ENCODE measurements at places on chromosomes 2 and 18.

GRCh38 chr18:3584897-3585460 lies 135.0 kb downstream of the TGIF1 start:
- DNase-seq = no peak

GRCh38 chr18:75090336-75090735 lies 118.6 kb downstream of the PTGR3 start:
- no peak for DNase-seq

GRCh38 chr2:40138314-40138713 lies 313.6 kb downstream of the SLC8A1 start:
- no peak for DNase-seq

DNA sequence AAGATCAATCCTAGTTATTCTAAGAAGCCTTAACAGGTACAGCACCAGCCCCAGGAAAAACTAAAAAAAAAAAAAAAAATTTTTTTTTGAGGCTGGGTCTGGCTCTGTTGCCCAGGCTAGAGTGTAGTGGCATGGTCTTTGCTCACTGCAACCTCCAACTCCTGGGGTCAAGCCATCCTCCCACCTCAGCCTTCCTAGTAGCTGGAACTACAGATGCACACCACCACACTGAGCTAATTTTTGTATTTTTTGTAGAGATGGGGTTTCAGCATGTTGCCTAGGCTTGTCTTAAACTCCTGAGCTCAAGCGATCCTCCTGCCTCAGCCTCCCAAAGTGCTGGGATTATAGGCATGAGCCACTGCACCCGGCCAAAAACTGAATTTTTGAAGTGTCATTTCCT lies 10.3 kb upstream of the ALPK2 start:
- DNase-seq = no peak

GRCh38 chr2:226578879-226579278 lies 220.7 kb downstream of the IRS1 start:
- no peak for DNase-seq

GRCh38 chr2:134305109-134305491 lies 51.2 kb downstream of the MGAT5 start:
- no peak for DNase-seq

- no peak for DNase-seq
These were observed 24.9 kb downstream of the COPS9 start for GRCh38 chr2:240111253-240111652.

DNA sequence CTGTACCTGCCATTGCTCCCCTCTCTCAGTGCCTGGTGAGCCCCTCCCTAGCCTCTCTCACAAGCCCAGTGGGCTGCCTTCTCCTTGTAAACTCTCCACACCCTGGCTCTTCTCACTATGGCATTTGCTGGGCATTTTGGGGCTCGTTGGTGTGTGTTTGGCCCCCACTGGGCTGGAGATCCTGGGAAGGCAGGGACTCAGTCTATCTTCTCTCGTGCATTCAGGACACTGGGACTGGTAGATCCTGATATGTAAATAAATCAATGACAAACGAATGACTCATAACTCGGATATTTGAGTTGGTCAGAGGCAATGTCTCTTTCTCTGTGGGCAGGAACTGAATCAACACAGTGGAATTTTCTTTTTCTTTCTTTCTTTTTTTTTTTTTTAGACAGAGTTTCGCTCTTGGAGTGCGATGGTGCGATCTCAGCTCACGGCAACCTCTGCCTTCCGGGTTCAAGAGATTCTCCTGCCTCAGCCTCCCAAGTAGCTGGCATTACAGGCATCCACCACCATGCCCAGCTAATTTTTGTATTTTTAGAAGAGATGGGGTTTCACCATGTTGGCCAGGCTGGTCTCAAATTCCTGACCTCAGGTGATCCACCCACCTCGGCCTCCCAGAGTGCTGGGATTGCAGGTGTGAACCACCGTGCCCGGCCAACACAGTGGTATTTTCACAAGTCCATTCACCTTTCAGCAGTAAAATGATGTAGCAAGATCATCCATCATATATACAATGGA lies 144.6 kb upstream of the SPRED2 start:
- DNase-seq = no peak

DNA sequence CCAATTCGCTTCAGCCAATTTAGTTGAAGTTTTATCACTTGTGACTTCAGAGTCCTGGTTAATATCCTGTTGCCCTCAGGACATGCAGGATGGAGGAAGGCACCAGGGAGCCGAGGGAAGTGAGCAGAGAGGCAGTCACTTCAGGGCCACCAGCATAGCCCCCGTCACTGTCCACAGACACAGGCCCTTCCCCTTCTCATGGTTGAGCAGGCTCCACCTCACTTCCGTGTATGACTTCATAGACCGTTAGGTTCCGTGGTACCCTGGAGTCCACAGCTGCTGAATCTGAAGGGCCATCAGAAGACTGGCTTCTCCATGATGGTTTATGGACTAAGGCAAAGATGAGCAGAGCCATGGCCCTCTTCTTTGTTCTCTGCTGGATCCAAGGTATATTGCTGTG lies at the start of gene C2orf92:
C2orf92 (plus strand) TSS at position 266 of the 400 bp plus-strand sequence; CDS start at position 342, 76 bp downstream.
- DNase-seq = no peak

DNA sequence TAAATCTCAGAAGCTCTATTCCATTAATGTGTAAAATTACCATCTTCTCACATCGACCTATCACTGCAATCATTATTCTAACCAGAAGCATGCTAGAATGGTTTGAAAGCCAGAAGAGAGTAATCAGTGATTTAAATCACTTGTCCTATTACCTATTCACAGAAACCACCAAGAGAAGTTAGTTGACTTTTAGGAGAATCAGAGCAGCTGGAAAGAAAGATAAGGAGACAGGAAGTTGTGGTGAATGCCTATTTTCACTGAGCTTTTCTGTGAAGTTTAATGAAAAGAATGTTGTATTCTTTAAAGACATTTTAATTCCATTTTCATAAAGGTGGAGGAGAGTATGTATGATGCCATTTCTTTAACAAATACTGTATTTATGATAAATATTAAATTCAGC lies 352.6 kb upstream of the CRIM1 start:
- DNase-seq = no peak

- DNase-seq = no peak
These were observed 280.2 kb upstream of the SOX11 start for GRCh38 chr2:5412001-5412400.

- DNase-seq = no peak
These were observed 19.8 kb downstream of the RPRD1A start for GRCh38 chr18:36047521-36047920.

DNA sequence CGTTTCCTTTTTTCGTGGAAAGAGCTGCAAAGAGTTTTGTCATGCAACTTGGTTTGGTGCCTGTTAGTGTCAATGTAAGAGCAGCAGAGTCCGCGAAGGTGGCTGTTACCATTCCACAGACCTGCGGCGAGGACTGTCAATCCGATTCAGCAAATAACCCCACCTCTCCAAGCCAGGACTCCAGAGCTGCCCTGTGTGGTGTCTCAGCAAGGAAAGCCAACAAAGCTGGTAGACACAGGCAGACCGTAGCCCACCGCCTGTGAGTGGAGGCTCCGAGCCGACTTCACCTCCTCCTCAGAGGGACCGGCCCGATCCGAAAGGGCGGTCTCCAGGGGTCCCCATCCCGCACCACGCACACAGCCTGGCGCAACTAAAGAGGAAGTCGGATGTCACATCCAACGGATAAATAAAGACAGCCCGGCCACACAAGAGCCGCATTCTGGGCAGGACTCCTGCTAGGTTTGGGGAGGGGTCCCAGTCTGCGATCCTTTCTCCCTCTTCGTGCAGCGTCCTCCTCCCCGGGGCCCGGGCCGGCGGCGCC lies 819 bp downstream of the ANKRD44 start:
- peak; percentile 44 for DNase-seq

DNA sequence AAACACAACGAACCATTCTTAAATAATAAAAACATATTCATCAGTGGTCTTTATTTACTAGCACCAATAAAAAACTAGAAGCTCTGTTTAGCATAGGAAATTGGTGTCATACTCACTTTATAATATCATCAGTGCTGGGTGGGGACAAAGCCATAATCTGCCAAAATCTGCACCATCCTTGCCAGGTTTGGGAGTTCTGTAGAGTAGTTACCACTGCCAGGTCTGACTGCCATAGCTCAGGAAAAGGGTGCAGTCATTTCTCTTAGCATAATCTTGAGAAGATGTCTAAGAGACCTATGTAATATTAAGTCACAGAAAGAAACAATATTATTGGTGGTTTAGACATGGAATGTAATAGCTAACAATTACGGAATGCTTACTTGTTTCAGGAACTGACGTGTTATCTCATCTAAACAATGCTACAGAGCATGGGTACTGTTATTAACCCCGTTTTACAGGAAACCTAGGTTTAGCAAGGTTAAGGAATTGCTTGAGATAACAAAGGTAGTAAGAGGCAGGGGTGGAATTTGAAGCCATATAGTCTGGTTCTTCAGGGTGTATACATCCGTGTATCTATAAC lies 1.6 kb upstream of the MARCHF7 start:
- DNase-seq = no peak

- no peak for DNase-seq
These were observed 58.1 kb downstream of the HEATR5B start for GRCh38 chr2:37026050-37026449.

DNA sequence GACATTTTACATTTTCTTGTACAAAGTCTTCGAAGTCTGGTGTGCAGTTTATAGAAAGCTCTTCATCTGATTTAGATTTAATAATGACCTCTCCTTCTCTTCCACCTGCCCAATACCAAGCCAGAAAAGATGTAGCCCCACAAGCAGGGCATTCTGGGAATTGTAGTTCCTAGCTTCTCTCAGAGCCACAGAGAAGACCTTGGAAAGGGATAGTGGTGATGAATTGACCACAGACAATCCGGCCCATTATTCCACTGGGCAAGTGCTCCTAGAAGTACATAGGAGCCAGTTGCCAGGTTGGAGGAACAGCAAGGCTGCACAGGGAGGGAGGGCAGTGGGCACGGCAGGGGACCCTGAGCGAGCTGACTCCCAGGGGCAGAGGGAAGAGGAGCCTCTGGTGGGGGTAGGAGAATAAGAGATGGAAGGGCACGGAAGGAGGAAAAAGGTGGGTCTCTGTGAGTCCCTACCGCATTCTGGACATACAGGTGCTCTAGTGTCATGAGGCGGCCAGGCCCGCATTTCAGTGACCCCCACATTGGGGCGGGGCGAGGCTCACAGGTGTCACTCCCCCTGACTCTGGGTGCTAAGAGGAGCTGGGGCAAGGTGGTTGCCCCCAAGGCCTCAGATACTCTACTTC lies 152.5 kb upstream of the HAAO start:
- DNase-seq = no peak

GRCh38 chr2:190615555-190616200 lies 33.2 kb upstream of the NAB1 start:
- no peak for DNase-seq

DNA sequence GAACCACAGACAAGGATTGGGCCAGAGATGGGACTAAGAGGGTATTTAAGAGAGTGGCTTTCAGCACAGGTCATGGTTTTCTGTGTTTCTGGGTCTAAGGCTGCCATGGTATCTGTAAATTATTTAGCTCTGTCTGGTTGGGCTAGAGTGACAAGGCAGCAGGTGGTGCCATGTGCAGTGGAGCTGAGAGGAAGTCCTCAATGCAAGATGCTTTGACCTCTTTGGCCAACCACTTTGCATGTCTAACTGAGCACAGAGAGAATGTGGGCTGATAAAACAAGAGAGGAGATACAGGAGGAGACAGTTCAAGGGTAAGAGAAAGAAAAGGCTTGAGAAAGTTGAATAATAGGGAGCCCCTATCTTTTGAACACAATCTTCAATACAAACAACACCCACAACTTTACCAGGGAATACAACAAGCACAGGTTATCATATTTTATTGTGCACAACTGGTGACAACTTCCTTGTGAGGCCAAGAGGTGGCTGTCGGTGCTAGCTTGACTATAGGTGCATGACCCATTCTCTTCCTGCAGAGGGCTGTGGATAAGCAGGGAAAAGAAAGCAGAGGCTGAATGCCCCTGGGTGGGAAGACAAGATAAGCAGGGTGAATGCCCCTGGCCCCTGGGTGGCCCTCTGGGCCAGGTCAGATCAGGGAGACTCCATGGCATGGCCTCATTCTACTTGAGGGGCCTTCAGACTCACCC lies 12.3 kb downstream of the FLACC1 start:
- no peak for DNase-seq

DNA sequence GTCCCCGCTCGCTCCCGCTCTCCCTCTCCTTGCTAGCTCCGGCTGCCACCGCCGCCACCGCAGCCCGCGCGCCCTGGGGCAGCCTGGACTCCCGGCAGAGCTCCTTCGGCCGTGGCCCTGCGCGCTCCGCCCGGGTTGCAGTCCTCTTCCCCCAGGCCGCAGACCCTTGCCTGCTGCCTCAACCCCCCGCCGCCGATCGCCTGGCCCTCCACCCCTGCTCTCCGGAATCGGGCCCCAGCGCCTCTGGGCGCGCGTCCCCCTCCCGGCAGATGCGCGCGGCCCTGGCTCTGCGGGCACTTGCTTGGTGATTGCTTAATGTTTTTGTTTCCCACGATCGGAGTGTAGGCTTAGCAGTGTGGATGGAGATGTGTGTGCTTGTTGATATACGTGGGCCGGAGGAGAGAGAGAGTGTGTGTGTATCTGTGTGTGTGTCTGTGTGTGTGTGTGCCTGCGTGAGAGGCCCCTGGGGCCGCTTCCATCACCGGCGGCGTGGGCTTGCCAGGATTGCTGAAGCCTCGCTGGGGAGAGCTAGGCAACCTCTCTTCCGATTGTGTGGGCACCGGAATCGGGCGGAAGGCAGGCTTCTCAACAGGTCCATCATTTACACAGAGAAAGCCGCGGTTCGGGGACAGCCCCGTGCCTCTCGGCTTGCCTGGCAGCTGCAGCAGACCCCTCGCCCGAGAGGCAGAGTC lies 877 bp downstream of the INHBB start:
- no peak for DNase-seq

DNA sequence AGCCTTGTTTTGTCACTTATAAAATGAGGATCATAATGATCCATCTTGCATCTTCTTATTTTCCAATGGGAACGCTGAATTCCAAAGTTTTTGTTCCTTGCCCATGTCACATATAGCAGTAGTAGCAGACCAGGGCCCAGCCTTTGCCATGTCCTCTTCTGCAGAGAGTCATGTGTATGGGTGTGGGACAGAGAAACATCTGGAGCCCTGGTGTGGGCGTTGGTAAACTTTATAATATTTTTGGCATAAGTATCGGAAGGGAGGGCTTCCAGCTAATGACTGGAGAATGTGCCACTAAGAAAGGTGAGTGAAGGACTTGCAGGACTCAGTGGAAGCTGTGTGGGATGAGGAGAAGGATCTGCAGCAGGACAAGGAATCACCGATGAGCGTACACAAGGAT lies 157.2 kb downstream of the NCKAP5 start:
- no peak for DNase-seq
